ENCODE measurements at places on chromosomes 12 and 14.
A peak's percentile ranks its signal among the peaks of the same experiment; 100 is the strongest.

GRCh38 chr12:72270961-72271360, 1.2 kb upstream of the TRHDE start:
- no peak for DNase-seq

- peak; percentile 95 for DNase-seq
Measured at GRCh38 chr12:110501752-110502738, at the start of the genes RAD9B and VPS29. TSS of gene RAD9B (plus strand) at chr12:110502331. CDS start at chr12:110502338, 7 bp downstream. TSS of gene VPS29 (minus strand) at chr12:110502111. CDS start at chr12:110502051, 60 bp downstream.

DNA sequence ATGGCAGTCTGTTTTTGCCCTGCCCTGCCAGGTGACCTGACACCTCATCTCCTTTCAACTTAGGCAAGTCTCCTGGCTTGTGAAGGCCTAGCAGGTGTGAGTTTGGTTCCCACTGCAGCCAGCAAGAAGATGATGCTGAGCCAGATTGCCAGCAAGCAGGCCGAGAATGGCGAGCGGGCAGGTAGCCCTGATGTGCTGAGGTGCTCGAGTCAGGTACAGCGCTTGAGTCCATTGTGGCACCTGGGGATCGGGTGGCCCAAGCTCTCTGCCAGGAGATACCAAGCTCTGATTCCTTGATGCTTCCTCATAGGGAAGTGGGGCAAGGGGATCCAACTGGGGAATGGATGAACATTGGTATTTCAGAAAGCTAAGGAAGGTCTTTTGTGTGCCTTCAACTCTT, 4.1 kb upstream of the CSAD start:
- DNase-seq: no peak

DNA sequence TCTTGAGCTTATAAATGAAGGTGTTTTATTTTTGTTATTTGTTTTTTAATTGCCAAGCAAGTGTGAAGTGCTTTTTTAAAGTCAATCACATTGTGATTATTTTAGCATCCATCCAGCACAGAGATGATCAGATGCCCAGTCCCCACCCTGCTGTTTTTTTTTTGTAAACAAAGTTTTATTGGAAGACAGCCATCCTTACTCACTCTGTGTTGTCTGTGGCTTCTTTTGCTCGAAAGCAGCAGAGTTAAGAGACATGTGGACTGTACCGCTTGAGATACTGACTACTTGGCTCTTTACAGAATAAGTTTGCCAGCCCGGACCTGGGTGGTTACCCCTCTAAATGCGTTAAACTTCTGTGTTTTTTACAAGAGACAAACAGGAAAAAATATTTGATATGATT, 30.9 kb upstream of the AMN start:
- DNase-seq: no peak

DNA sequence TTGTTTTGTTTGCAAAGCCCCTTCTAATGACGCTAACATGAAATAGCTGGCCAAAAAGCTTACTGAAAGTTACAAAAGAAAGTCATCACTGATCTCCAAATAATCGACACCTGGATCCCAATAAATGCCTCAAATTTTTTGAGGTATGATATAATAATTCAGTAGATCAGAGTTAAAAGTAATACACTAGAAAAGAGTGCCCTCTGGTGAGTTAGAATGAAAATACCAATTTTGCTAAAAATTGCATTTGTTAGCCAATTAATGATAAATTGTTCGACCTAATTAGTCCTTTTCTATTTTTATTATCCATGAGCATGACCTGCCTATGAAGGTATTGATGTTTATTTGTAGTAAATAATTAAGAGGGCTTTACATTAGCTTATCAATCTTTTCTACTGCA, 78.6 kb downstream of the CEP128 start:
- no peak for DNase-seq

- DNase-seq: no peak
Measured at GRCh38 chr12:66620688-66621087, 58.2 kb downstream of the GRIP1 start.

GRCh38 chr14:69050240-69051184, 71.4 kb upstream of the ACTN1 start:
- no peak for DNase-seq

- DNase-seq: no peak
Measured at GRCh38 chr12:133227281-133227852, 8.3 kb downstream of the ANHX start.

DNA sequence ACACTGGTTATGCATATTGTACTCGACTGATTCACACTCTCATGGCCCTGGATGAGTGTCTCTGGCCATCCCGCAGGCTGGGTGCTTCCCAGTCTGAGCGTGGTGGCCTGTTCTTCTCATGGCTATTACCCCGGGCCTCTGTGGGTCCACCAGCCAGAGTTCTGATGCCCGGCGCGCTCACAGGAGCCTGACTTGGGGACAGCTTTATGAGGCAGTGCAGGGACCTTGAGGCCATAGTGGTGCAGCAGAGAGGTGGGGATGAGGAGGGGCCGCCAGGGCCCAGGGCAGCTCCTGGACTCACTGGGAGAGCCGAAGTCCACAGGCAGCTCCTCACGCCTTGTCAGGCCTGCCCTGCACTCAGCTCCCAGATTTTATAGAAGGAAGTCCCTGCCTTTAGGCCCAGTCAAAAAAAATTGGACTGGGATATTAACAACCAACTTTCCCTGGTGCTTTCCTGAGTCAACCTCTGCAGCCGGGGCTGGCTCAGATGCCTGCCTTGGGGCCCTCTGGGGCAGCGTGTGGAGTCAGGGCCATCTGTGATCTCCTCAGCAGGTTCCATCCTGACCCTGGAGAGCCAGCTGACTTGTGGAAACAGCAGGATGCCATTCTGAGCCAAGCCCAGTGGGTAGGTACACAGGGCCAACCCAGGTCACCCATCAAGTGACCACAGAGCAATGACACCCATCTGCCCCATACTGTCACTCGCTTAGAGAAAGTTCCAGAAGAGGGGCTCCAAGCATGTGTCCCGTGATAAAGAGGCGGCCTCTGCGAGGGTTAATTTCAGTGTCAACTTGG, 89.4 kb upstream of the DIO3 start:
- DNase-seq: no peak

DNA sequence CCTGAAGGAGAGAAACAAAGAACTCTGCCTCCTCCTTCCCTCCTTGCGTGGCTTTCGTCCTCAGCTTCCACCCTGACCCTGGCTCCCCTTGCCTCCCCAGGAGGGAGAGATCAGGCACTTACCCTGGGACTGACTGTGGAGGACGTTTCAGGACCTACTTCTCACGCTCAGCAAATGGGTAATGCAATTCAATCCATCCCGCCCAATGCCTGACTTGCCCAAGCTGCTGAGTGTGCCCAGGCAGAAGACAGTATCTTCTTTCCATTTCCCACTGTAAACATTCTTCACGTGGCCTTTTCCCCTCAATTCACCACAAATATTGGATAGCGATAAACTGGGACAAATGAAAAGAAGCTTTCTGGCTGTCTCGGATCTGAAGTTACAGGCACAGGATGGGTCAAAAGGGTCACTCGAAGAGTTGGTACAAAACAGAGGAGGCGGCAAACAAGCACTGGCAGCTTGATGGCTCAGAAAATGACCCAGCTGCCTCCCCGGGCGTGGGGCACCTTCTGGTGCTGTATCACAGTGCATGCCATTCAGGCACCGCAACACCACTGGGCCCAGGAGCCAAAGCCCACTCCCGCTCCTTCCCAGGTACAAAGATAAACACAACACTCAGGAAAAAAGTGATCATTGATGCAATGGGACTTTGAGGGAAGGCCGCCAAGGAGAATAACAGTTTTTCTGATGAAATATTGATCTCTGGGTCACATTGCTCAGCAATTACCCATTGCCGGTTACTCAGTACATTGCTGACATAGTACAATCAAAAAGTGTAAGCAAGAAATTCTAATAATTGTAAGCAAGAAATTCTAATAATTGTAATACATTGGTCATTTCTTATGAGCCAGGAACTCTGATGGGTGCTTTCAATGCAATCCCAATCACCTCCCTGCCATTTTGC, 65.8 kb downstream of the TRIM9 start:
- no peak for DNase-seq

DNA sequence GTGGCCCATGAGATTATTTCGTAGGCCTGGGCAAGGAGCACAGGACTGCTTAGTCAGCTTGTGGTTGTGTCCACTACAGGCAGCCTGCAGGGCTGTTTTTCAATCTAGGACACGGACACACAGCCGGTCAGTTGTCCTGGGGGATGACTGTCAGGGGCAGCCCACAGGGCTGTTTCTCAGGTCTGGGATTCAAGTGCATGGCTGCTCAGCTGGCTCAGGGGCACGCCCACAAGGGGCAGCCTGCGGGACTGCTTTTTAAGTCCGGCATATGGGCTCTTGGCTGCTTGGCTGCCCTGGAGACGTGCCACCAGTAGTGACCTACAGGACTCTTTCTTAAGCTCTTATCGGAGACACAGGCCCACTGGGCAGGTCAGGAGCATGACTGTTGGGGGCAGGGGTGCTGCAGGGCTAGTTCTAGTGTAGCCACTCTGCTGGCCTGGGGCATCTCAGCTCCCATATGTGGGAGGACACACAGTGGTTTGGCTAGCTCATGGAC, 26.6 kb upstream of the GTF2A1 start:
- DNase-seq: no peak

DNA sequence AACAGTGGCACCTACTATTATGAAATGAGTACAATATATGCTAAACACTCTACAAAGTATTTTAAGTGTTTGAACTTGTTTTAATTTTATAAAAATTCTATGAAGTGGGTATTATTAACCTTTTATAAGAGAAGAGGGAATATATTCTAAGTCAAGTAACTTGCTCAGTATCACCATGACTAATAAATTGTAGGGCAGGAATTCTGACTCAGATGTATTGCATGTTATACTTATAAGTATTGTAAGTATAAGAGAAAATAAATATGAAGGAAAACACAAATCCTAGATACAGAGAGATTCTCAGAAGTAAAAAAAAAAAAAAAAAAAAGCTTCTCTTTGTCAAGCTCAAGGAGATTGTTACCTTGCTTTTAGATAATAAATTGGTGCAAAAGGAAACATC, 893.2 kb downstream of the SLC16A7 start:
- no peak for DNase-seq

- DNase-seq: no peak
Measured at GRCh38 chr14:67971627-67972625, 152.3 kb downstream of the RAD51B start.

GRCh38 chr14:101584055-101584859, 23.0 kb downstream of the DIO3 start:
- no peak for DNase-seq

DNA sequence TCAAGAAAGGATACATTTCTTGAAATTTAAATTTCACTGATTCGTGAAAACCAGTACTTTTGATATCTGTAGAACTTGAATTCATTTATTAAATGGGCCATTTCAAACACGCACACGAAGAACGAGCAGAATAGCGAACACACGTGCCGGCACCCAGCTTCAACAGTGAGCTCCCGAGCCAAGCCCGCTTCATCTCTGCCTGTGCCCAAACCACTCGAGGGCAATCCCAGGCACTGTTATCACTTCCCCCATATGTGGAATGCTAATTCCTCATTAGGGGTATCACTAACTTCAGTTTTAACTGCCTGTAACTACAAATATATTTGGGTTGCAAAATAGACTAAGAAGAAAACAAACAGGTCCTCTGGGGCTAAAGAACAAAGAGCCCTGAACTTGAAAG, 48.0 kb downstream of the AMN start:
- no peak for DNase-seq

DNA sequence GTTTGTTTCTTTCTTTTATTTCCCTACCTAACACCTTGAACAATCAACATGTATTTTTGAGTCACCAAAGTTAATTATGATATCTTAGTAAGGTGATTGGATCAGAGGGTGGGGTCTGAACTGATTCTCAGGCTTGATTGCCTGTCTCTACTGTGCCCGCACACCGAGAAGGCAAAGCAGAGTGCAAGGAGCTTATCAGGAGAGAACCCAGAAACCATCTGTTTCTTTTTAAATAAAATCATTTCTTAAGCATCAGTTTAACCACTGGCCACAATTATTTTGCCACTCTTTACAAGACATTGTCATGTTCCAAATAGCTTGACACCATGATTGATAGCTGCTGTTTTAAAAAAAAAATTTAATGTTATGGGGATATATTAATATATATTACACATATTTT, 3.1 kb downstream of the GARIN2 start:
- no peak for DNase-seq

- DNase-seq: no peak
Measured at GRCh38 chr14:91392623-91393303, 24.9 kb downstream of the CCDC88C start.

DNA sequence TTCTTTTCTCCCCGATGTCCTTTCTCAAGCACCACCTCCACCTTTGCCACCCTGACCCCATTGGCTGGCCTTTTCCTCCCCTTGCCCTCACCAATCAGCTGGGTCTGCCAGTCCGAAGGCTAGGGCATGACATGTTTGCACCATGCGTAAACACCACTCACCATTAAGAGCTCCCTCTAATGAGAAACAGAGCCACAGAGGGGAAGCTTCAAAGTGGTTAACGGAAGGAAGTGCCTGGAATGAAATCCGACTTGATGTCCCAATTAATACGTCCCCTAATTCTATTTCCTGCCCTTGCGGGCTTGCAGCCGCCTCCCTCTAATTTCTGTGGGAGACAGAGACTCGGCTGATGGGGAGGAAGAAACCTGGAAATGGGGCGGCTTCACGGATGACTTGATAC, 318.5 kb upstream of the TBX3 start:
- DNase-seq: no peak

GRCh38 chr12:113732916-113733315, 233.2 kb downstream of the RBM19 start:
- DNase-seq: no peak

GRCh38 chr14:102235275-102235897, 69.6 kb downstream of the MOK start:
- peak; percentile 51 for DNase-seq

DNA sequence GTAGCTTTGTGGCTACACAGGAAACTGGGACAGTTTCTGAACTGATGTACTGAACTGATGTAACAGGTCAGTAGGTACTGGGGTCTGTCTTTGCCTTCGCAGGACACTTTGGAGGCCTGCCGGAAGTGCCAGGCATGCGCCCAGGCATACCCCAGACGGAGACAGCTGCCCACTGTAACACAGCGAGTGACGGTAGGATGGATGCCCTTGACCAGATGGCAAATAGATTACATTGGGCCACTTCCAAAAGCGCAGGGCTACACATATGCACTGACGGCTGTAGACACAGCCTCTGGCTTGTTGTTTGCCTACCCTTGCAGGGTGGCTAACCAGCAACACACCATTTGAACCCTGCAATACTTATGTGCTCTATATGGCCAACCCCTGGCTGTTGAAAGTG, 94.1 kb upstream of the TMPO start:
- DNase-seq: no peak

DNA sequence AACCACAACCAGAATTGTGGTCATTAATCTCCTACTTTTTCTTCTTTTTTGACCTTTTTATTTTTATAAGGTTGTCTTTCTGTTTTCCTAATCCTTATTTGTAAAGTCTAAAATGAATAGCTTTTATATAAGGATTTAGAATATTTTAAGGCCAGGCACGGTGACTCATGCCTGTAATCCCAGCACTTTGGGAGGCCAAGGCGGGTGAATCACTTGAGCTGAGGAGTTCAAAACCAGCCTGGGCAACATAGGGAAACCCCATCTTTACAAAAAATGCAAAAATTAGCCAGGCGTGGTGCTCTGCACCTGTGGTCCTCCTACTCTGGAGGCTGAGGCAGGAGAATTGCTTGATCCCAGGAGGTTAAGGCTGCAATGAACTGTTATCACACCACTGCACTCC, 55.1 kb downstream of the IFT81 start:
- DNase-seq: no peak

- DNase-seq: no peak
Measured at GRCh38 chr12:119227292-119227691, 48.6 kb downstream of the HSPB8 start.

GRCh38 chr12:56153678-56154065, 1.3 kb downstream of the MYL6B start:
- no peak for DNase-seq

All from T-helper 17 cell (primary cell).